ENCODE measurements at places on chromosomes 3 and 15. TPM values are rescaled to one million over a fixed set of nuclear protein-coding genes. Genes with fewer than 3 reads are reported as not detected.

Gene HGD
- 0.43 TPM for total RNA-seq

Gene GOLGA8S
- total RNA-seq: 0.38 TPM

GRCh38 chr15:90264671-90265070 lies 801 bp upstream of the NGRN start:
- peak; percentile 61 for DNase-seq

DNA sequence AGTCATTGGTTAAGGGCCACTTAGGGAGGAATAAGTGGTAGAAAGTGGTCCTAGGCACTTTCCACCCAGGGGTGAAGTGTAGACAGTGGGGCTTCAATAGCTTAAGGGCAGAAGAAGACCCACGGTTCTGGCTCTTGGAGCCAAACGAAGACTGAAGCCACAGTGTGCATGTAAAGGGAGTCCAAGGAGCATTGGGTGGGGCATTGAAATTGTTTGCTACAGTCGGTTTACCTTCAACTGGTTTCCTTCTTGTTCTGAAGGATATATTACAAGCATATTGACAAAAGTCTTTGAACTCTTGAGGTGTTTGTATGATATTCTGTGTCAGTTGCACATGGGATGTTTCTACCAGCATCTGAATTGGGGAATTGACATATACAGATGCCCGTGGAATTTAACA lies 166.5 kb upstream of the CTDSPL start:
- no peak for DNase-seq

DNA sequence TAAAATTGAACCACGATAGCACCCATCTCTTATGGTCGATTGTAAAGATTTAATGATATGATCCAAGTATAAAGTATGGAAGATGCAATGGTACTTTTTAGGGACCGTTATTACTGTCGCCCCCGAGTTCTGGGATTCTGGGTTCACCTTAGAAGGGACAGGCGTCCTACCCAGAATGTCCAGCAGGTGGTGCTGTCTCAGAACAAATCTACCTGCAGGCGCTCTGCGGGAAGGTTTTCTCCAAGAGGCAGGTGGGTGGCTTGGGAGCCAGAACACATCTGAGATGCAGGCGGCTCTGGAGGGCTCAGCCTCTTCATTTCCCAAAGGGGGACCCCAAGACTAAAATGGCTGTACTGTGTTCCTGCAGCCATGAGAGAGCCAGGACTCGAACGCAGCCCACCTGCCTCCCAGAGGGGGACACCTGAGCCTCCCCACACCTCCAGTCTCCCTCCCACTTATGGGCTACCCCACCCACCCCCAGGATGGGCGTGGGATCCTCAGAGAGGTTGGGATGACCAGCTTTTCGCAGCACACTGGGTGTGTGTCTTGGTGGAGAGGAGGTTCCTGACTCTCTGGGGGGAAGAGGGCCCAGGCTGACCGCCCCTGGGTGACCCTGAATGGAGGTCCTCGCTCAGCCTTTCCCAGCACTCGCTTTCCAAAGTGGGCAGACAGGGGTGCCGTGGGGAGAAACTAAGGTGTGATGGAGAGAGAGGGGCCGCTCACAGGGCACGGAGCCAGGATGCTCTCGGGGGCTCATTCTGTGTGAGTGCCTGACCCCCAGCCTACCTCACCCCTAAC lies 28.1 kb upstream of the CORO2B start:
- peak; percentile 75 for DNase-seq

DNA sequence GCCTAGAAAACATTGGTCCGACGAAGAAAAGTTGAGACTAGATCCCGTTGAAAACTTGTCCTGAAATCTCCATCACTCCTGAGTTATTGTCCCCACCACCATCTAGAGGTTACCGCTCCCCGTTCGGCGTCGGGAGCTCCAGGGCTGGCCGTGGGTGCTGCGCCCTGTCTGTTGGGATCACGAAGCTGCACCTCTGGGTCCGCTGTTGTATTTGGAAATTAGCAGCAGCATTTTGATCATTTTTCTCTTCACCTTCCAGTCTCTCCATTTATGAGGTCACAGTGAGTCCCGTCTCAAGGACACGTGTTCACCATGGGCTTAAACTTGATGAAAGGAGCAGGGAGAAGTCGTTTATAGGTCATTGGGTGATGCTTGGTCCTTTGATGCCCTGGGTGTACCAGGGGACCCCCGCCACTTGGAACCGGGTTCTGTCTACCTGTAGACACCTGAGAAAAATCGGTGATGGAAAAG lies 565 bp downstream of the MANF start:
- DNase-seq: peak; percentile 20

Gene MST1R
- 1.5 TPM for total RNA-seq

DNA sequence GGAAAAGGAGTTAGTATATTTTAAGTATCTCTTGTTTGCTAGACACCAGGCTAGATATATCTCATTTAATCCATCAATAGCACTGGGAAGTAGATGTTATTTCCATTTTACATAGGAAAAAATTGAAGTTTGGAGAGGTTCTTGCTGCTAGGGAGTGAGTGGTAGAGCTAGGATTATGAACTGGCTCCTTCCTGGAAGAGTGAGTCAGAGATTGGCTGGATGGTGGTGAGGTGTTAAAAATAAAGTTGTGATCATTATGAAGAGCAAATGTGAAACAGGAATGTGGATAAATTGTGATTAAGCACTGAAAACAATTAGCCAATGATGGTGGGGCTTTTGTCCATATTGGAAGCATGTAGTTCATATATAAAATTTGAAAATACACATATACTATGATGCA lies 234.2 kb downstream of the WNT5A start:
- no peak for DNase-seq

GRCh38 chr3:95994338-95994737 lies 820.1 kb upstream of the EPHA6 start:
- DNase-seq: no peak

- no peak for DNase-seq
These were observed 98.2 kb downstream of the FBN1 start for GRCh38 chr15:48547286-48547685.

DNA sequence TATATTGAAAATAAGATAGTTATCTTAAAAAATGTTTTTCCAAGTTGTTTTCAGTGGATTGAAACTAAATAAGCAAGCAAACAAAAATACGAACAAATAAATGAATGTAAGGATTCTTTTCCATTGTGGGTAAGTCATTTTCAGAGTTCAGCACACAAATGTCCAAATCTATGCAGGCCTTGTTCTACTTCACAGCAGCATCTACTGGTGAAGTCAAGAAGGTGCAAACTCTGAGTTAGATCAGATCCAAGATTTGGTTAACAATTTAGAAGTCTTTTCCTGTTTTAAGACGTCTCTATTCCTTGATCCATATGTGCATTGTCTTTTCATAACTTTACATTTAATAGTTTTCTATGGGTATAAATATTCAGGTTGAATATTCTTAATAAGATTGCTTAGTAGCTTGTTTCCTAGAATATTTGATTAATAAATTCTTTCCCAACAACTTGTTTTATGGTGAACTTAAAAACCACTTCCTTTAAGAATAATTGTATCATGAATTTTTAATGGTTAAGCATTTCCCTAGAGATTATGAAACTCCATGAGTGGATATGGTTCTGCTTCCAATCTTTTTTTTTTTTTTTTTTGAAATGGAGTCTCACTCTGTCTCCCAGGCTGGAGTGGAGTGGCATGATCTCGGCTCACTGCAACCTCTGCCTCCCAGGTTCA lies 10.5 kb downstream of the PTX3 start:
- DNase-seq: no peak

- no peak for DNase-seq
These were observed 311.6 kb upstream of the CNTN4 start for GRCh38 chr3:1787094-1787493.

Gene MEF2A
- 24.6 TPM for total RNA-seq

Gene SEC22A
- total RNA-seq: 18.6 TPM

DNA sequence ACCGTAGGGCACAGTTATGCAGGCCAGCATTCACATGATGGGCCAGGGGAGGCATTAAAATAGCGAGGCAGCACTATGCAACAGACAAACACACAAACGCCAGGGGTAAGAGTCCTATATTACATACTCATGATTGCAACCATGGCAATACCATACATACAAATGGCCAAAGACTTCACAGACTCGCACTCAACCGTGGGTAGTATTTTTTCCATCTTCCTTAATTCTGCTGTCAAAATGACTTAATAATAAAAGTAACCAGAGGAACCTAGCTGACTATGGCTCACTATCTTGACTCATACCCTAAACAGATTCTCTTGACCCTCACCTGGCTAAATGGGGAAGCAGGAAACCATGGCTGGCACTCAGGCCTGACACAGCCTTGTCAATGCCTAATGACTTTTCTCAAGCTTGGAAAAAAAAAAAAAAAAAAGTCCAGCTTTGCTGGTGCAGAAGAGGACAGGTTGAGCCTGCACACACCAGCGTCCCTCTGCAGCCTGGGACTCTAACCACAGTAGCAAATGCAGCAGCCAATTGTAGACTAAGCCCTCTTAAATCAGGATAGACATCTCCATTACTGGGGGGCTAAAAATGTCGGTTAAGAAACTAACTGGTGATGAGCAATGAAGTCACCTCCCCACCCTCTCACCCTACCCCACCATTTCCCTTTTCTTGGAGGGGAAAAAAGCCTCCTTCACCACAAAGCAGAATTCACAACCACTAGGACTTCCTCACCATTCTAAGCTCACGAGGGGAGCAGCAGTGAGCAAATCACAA lies 23.1 kb downstream of the CCDC12 start:
- no peak for DNase-seq

Gene CCDC39
- not detected for total RNA-seq

DNA sequence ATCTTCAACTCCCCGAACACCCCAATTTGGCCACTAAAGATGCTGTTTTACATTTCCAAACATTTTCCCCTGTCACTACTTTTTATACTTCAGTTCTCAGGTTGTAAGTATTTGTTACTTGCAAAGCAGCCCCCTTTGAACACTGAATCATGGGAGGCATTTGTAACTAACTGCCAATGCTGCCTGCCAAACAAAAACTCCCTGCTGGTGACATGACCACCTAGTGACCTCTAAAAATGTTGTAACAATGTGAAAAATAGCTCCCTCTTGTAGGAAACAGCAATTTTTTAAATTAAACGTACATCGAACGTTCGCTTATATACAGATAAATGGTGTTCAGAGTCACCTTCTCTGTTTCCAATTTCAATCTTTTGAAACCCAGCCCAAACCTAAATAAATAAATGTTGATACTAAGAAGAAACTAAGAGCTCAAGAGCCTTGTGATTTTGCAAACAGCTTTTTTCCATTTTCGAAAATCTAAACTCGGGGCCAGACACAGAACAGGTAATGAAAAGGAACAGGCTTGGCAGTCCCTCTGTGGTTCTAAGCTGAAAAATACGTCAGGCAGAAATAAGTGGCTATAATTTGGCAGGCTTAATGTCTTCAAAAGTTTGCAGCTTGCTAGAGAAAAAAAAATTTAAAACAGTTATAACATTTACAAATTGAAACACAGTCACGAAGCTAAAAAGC lies 268.6 kb upstream of the WNT5A start:
- DNase-seq: no peak

Gene RNF13
- 37.2 TPM for total RNA-seq

GRCh38 chr3:15221574-15222217 lies 15.7 kb downstream of the CAPN7 start:
- DNase-seq: no peak

DNA sequence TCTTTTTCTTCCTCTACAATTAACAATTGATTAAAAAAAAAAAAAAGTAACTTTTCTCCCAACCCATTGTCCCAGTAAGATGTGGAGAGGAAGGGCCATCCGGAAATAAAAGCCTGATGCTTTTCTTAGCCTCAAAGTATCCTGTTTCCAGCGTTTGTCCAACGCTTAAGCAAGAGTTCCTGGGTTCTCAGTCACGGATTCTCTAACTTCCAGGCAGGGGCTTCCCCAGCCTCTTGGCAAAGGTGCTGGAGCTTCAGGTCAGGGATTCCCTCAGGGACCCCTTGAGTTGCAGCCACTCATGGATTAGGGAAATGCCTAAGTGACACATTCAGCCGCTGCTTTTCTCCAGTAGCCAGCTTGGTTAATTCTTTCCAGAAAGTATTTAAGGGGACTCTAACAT lies 22.3 kb upstream of the C2CD4B start:
- DNase-seq: no peak

DNA sequence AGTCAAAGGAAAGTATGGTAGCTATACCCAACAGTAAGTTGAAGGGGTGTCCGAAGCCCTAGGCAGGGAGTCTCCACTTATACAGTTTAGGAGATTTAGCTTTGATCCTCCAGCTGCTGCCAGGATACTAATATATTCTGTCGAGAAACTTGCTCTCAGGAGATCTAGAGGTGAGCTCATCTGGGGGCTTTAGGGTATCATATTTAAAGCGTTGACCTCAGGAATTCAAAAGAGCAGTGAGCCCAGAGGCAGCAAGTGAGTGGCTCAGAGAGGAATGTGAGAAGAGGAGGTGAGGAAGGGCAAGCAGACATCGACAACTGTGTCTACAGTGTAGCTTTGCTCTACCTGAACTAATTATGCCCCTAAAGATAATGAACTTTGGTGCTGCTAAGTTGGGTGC lies 245.1 kb upstream of the LRTM1 start:
- no peak for DNase-seq

- DNase-seq: no peak
These were observed 16.7 kb upstream of the EIF1B start for GRCh38 chr3:40292637-40293349.

Gene SCN11A
- not detected for total RNA-seq

GRCh38 chr15:65918357-65918920 lies 49.1 kb downstream of the RAB11A start:
- no peak for DNase-seq

DNA sequence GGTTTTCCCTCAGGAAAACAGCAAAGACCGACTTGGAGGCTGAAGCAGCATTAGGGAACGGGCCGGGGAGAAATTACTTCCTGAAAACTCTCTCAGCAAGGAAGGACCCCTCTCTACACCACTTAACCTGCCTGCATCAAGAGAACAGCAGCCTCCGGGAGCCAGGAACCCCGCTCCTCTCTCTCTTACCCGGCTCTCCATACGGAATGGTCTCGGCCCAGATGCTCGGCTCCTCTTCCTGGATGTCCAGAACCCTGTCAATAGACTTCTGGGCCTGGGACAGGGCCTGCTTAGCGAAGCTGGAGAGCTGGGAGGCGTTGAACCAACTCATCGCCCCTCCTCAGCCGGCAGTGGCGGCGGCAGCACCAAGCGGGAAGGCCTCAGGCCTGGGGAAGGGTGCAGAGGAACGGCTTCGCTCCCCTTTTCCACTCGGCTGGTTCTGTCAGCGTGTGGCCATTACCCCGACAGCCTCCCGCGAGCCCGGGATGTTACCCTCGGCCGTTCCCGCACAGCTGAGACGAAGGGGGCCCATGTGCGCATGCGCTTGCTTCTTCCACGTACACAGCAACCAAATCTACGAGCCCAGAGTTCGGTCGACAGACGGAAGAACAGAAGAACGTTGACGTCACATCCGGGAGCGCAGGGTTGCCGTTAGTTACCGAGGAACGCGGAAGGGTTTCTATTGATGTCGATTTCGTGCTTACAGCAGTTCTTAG lies at the start of gene TMF1:
Gene TMF1, minus strand, starts transcription at position 578 of the 716 bp plus-strand sequence. Its CDS starts 247 bp downstream, at position 331.
- peak; percentile 98 for DNase-seq

GRCh38 chr3:157533298-157534070 lies 30.3 kb upstream of the VEPH1 start:
- DNase-seq: no peak

Data from activated CD4-positive, alpha-beta memory T cell treated with anti-CD3 and anti-CD28 coated beads, Interleukin-2, amount 10 ng/mL, durations not matched to agents 7 days and 5 days (primary cell).